Central memory CD8-positive, alpha-beta T cell (primary cell): ENCODE measurements at places on chromosomes 2 and 18.

- no peak for DNase-seq
Observed at GRCh38 chr2:231573698-231574421, 18.8 kb upstream of the TEX44 start.

DNA sequence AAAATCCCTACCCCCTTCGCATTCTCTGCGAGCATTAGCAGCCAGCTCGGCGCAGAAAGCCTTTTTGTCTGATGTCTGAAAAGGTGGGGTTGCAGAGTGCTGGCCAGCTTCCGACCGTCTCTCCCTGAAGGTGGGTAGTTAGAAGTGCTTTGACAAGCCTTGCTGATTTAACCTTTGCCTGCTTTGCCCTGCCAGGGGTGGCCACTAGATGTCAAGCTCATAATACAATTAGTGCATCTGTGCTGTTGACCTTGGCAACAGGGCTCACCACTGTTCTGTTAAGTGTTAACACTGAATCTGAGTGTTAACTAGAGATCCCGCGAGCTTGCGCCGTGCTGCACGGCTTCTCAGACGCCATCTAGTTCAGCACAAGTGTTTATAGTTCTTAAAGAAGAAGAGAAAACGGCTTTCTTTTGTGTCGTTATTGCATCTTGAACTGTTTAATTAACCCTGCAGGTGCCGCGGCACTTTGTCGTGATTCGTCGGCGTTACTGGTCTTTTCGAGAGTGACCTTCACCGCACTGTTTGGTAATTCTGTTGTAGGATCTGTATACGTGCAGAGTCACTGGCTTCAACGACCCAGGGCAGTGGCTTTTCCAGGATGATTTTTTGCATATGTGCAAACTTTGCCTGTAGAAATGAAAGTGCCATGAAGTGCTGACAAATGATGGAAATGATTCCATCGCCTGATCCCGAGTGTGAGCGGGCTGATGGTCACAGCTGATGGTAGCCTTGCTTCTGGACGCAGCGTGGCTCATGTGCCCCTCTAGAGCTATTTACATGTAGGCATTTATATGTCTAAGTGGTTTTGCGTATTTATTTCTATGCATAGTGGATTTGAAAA, 5.5 kb downstream of the SALL3 start:
- no peak for DNase-seq

- peak; percentile 93 for DNase-seq
Observed at GRCh38 chr2:170928824-170929685, at the start of gene GORASP2. TSS of gene GORASP2 (plus strand) at chr2:170929253. CDS start at chr2:170929341, 88 bp downstream.

GRCh38 chr2:37564356-37564755, 107.1 kb downstream of the CDC42EP3 start:
- no peak for DNase-seq

GRCh38 chr18:29181151-29181901, 1004.4 kb upstream of the CDH2 start:
- DNase-seq = no peak

DNA sequence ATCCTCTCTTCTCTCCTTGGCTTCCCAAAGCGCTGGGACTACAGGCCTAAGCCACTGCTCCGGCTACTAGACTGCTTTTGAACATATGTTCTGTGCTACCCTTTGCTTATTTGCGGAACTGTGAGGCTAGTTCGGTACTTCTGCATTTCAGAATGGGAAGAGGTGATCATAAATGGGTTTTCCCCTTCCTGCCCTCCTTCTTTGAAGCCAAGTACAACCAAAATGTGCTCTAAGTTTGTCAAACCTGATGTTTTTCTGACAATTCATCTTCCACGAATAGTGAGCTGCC, 1.7 kb upstream of the ESCO1 start:
- no peak for DNase-seq

DNA sequence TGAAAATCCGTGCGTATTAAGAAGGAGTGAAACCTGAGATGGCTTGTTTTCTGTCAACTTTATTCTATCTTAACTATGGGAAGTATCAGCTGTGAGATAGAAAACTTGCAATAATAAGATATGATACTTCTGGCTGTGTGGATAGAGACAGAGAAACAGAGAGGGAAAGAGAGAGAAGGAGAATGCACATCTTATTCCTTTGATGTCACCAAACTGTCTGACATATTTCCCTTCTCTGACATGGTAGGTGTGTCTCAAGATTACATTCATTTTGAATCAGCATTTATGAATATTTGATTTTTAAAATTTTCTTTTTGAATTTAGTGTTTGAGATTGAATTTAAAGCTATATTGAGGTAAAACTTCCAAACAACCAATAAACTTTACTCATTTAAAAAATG, 69.4 kb downstream of the CDC42EP3 start:
- DNase-seq = no peak

DNA sequence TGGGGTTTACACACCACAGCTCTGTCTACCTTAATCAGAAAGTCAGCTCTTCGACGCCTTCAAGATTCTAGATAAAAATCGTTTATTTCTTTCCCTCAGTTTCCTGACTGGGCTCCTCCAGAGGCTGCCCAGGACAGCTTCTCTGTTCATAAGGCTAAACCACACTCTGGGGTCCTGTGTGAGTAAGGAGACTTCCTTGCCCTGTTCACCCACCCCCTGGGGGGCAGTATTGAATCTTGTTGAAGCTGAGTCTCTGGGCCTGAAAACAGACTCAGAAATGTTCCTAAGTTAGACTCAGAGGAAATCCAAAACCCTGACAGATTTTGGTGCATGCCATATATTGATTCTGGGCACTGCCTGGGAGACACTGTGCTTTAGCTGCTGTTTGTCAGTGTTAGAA, 43.0 kb downstream of the G6PC2 start:
- no peak for DNase-seq

DNA sequence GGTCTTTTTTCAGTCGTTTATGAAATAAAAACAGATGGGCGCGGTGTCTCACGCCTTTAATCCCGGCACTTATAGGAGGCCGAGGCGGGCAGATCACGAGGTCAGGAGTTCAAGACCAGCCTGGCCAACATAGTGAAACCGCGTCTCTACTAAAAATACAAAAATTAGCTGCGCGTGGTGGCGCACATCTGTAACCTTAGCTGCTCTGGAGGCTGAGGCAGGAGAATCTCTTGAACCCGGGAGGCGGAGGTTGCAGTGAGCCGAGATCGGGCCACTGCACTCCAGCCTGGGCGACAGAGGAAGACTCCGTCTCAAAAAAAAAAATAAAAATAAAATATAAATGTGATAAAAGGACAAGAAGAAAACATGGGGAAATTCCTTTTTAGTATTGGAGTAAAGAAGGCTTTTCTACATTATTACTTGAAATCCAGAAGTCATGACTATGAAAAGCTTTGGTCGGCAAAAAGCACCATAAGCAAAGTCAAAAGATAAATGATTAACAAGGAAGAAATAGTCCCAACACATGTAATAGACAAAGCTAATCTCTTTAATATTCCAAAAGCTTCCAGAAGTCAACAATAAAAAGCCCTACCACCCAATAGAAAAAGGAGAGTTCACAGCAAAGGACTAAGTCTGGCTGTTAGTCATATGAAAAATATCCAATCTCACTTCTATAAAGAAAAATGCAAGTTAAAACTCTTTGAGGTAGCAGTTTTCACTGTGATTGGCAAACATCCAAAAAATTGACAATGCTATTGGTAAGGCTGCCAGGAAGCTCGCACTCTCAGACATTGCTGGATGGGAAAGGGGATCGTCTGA, 1.4 kb upstream of the FAM168B start:
- no peak for DNase-seq

- DNase-seq = no peak
Observed at GRCh38 chr18:60754413-60755009, 381.9 kb upstream of the MC4R start.

DNA sequence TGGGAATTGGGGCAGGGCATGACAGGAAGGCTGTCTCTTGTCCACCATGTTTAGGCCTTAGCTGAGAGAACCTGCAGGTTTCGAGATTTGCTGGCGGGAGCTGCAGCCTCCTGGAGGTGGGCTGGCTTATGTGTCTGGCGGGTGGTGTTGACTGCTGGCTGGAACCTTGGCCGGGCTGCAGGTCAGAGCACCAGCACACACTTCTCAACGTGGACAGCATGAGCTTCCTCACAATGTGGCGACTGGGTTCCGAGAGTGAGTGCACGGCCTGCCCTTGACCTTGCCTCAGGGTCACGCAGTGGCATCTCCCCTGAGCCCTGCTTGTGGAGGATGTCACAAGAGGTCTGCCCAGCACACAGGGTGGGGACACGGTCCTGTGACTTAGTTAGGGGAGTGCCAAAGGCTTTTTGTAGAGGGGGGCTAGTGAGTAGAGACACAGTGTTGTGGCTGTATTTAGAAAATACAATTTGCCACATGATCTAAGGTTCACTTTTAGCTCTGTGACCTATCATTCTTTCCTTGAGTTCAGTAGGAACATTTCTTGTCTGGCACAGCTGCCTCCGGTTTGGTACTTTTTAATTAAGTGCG, 134.8 kb downstream of the SEPTIN10 start:
- no peak for DNase-seq

DNA sequence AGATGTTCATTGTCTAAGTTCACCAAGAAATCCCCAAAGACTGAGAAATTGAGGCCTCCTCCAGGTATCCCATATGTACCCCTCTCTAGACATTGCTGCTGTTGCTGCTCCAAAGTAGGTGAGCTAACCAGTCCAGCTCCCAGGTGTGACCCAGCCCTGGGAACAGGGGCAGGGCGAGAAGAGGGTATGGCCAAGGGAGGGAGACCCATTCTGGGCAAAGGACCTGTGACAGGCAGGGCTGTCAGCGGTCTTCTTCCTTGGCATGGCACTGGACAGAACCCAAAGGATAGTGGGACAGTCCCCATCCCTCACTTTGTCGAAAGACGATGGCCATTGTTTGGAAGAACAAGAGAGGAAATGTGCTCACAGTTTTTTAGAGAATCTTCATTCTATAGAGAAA, 7.2 kb upstream of the INO80C start:
- DNase-seq = no peak

DNA sequence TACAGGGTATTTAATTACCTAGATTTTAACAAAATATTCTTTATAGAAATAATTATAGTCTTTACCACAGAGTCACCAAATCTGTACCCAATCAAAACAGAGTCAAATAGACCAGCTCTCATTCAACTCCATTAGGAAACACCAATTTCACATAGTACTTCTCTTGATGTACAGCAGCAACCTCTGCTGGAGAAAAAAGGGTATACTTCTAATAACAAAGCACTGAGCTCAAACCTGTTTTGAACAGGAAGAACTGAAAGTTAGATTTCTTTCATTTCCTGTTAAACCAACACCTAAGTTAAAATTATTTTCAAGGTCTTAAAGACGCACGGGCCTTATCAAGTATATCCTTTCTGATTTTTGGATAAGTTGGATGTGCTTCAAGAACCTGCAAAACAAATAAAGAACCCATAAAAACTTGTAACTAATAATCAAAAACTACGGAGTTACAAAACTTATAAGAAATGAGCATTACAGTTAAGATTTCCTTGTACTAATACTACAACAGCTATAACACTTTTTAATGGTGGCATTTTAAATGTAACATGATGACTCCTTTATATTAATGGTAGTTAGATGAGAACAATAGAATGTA, 79.0 kb downstream of the TTC21B start:
- DNase-seq = no peak

DNA sequence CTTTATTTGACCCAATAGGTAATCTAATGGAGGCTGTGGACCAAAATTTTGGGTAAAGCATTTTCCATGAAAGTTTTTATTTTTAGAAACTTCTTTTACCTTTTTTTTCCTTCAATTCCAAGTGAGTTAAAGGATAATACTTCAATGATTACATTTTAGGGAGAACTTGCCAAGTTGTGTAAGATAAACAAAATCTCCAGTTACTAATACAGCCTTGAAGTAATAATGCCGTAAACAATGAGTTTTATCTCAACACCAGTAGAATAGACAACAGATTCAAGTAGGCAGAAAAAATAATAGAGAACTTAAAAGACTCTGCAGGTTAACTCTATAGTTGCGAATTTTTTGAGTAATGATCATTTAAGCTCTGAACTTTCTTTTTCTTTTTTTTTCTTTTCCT, 807.4 kb downstream of the CNTNAP5 start:
- no peak for DNase-seq

GRCh38 chr2:185990861-185991525, 252.4 kb downstream of the FSIP2 start:
- no peak for DNase-seq

GRCh38 chr2:120236316-120236715, 13.1 kb upstream of the TMEM185B start:
- DNase-seq = no peak

GRCh38 chr18:75714766-75715165, 287.3 kb upstream of the SMIM21 start:
- DNase-seq = no peak

- no peak for DNase-seq
Observed at GRCh38 chr2:9311488-9311887, 104.9 kb downstream of the ASAP2 start.

DNA sequence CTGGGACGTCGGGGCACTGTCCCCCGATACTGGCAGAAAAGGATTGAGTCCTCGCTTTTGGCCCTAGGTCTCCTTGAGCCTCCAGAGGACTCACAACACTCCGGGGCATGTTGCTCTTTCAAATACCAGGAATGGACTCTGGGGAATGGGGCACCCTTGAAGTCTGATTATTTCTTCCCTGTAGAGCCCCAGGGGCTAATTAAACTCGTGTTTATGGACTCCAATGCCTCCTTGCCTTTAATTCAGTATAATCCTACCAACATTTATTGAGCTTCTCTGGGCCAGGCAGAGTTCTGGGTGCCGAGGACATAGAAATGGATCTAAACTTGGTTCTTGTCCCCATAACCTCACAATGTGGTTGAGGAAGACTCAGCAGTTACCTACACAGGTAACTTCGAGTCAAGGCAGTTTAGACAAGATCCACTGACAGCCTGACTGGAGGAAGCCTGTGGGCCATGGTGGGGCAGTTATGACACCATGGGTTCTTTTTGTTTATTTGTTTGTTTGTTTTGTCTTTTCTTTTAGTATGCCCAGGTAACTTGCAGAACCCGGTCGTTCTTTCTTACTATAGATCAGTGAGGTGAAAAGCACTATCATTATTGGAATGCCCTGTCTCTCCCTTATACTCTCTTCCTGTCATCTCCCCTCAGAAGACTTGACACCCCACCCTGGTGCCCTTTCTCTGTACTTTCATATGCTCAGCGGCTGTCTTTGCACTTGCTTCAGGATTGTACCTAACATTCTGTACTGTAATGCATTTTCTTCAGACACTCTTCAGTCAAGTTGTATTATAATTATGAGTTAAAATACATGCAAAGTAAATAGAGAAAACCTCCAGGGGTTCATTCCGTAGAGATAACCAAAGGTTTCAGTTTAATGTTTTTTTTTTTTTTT, 3.2 kb downstream of the CFLAR start:
- DNase-seq = peak; percentile 24

- no peak for DNase-seq
Observed at GRCh38 chr2:38190542-38191218, 114.7 kb upstream of the CYP1B1 start.
